ENCODE measurements at places on chromosomes 4 and X.

GRCh38 chr4:88976775-88977035 lies 80.3 kb downstream of the FAM13A start:
- DNase-seq: no peak

DNA sequence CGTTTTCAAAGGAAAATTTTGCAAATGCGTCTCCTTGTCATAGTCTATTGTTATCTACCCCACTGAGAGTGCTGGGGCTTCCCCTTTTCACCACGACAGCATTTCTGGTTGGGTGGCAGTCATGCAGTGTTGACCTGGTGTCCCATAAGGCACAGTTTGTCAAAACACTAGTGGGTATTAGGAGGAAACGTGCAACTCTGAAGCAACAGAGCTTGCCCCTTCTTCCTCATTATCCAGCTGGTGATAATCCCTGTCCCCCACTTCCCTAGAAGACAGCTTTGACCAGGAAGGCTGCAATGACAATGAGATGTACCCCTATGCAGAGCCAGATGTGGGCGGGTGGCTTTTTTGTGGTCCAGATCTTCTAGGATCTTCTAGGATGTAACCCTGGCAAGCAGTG lies 1.8 kb downstream of the TBC1D1 start:
- no peak for DNase-seq

DNA sequence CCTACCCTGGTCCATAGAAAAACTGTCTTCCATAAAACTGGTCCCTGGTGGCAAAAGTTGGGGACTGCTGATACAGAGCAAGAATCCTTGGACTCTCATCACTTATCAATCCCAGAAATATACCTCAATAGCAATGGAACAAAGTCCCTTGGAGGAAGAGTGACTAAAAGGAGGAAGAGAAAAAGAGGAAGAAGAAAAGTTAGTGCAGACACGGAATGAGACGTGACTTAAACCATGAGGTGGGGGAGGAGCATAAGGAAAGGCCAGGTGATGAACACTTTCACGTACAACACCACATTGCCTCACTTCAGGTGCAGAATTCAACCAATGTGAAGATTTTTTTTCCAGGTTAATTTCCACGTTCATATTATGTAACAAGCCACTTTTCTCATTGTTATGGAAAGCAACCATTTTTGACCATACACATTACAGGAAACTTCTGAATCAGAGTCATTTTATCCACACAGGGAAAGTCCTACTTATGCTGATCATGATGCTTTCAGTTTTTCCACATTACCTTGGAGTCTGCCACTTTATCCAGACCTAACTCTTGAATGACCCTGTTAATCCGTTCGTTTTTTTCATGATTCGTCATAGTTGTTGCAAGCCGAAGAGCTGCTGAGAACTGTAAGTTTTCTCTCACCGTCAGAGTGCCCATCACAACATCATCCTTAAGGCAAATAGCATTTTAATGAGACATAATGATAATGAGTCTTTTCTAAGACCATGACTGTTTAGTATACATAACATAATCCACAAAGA lies 27.7 kb downstream of the ABCG2 start:
- DNase-seq: no peak

GRCh38 chr4:2817701-2818350 lies 24.9 kb downstream of the SH3BP2 start:
- peak; percentile 37 for DNase-seq

- no peak for DNase-seq
These were observed 81.6 kb downstream of the GATB start for GRCh38 chr4:151679231-151679630.

DNA sequence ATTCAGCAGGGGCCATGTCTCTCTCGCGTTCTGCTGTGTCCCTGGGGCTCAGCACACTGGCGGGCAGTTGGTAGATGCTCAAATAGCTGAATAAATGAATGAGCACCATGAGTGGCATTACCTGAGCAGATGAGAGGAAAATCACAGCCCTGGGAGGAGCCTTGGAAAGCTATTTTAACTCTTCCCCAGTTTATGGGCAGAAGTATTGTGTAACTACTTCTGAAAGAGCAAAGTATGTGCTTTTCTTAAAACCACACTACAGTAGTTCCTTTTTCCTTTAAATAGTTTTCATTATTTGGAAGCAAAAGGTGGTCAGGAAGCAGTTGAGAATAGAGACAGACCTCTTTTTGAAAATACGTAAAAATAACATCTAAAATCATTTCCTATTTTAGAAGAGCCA lies 3.0 kb upstream of the PLAC1 start:
- DNase-seq: peak; percentile 29

DNA sequence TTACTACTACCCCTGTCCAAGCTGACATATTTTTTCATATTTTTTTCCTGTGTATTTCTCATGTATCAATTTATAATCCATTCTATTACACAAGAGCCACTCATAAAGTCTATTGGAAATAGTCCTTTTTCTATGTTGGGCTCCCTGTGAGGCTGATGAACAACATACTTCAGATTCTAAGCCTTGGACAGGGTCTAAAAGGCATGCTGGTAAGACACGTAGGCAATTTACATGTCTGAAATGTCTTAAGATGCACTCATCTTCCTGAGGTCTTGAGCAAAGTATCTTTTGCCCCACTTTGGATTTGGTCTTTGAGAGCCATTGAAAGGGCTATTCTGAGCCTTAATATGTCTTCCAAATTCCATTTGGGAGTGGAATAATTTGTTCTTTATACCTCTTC lies 31.8 kb downstream of the OCIAD1 start:
- peak; percentile 41 for DNase-seq

GRCh38 chr4:61318431-61318830 lies 118.3 kb downstream of the ADGRL3 start:
- DNase-seq: no peak

DNA sequence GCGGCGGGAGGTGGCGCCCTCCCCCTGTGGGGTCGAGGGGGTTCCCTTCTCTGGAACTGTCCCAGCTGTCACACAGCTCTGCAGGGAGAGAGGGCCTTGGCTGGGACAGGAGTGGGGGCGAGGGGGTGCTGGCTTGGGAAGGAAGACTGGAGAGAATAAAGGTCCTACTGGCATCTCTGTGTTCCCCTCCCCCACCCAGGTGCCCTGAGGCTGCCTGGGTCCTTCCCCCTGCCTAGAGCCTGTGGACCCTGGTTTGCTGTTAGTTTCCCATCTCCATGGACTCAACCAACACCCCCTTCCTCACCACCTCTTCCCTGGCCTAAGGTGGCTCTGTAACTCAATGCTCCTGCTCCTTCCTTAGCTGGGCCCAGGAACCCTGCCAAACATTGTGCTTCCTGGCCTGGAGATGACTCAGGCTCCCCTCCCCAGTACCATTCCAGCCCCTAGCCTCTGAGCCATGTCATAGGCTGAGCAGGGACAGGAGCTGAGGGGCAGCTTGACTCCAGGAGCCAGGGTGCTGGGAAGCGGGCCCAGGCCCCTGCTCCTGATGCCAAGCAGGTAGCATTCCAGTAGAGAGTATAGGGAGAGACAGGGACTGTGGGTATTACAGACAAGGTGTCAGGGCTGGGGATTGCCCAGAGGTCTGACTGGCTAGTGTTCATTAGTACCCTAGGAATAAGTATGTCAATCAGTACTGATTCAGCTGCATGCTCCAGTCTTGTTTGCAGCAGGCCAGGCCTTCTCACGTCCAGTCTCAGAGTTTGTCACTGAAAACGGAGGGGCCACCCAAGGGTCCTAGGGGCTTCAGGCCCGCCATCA lies 100.7 kb downstream of the EFNB1 start:
- DNase-seq: peak; percentile 81

DNA sequence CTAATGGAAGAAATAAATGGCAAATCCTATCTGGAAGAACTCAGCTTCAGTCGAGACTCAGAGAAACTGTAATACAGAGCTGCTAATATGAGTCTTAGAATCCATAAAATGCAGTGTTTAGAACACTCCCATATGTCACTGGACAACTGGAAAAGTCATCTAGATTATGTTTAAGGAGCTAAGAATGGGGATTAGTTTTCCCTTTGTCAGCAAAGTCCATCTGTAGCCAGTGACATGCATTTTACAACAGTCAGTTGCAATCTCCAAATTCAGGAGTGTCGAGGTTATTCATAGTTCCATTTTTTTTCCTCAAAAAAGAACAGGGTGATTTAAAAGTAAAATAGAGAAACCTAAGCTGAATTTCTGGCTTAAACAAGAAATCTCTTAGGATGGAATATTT lies 516.6 kb upstream of the GALNT7 start:
- DNase-seq: no peak

- peak; percentile 94 for DNase-seq
These were observed 36.3 kb upstream of the MYOZ2 start for GRCh38 chr4:119099227-119099810.

GRCh38 chr4:145315811-145316225 lies 135.4 kb upstream of the OTUD4 start:
- peak; percentile 64 for DNase-seq

DNA sequence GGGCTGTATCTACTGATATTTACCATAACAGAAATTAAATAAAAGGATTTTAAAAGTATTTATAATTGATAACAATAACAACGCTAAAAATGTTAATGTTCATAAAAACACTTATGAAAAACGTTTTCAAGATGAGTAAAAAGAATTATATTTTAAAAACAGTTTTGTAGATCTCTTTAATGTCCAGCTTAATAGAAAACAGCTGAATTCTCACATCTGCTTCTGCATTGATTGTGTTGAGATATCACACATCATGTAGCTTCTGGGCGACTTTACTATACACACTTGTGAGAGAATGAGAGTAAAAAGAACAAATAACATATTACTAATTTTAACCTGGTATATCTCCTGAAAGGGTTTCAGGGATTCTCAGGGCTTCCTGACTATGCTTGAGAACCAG lies 83.6 kb downstream of the NCAPG start:
- DNase-seq: no peak

DNA sequence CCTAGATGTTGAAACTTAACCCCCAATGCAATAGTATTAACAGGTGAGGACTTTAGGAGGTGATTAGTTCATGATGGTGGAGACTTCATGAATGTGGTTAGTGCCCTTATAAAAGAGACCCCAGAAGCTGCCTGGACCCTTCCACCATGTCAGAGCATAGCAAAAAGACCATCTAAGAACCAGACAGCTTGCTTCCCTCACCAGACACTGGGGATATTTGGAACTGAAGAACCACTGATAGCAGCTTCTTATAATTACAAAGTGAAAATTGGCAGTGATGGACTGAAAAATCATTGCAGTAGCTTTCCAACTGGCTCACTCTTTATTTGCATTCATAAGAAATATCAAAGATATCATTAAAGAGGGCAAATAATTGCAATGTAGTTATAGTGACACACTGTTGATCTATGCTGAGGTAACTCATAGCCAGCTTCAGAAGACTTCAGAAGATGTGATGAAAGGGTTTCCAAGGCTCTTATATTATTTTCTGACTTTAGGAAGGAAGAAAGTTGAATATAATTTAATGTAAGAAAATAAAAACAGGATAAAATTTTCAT lies 5.8 kb downstream of the RASSF6 start:
- no peak for DNase-seq

DNA sequence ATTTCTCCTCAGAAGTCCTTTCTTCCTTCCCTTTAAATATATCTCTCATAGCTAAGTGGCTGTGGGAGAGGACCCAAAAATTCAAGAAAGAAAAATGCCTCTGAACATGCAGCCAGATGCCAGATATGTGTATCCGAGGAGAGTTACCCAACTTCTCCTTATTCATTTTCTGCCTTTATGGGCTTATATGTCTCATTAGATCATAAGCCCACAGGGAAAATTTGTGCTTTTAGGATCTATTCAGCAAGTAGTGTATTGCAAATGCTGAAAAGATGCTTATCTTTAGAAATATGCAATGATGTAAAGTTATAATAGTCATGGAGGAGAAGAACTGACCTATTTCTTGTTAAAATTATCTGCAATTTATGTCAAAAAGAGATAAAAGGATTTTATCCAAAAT lies 371.8 kb upstream of the NOCT start:
- DNase-seq: peak; percentile 69

DNA sequence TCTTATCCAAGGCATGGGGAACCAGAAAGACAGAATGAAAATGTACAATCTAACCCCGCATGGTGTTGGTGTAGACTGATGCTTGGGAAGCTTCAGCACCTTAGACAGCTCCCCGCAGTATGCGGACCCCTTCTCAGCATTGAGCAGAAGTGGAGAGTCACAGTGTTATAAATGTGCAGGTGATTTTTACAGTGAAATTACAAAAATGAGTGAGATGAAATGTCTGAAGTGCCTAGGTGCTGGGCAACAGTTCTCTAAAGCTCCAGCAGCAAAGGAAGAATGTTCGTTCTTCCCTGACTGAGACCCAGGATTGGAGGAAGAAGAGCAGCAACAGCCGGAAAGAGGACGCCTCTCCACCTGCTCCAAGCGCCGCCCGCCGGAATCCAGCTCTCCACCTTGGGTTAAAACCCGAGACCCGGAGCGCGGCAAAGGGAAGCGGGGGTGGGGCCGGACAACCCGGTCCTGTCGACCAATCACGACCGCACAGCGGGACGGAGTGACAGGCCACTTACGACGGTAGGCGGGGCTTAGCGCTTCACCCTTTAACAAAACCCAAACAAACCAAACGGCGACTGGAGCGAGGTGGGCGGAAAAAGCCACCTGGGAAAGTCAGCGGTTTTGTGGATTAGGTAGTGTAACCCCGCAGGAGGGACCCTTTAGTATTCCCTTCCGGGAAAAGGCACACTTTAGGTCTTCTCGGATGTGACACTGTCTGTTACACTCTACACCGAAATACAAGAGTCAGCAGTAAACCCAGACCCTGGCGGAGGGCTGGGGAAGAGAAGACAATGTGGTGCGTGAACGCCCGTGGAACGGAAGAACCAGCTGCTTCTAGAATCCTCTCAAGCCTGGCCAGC lies at the start of gene GLRA3:
TSS of gene GLRA3 (minus strand) at position 403 of the 857 bp plus-strand sequence. CDS start 436 bp downstream, outside the sequence.
- peak; percentile 10 for DNase-seq

GRCh38 chrX:15056044-15056443 lies 182.8 kb downstream of the MOSPD2 start:
- no peak for DNase-seq

DNA sequence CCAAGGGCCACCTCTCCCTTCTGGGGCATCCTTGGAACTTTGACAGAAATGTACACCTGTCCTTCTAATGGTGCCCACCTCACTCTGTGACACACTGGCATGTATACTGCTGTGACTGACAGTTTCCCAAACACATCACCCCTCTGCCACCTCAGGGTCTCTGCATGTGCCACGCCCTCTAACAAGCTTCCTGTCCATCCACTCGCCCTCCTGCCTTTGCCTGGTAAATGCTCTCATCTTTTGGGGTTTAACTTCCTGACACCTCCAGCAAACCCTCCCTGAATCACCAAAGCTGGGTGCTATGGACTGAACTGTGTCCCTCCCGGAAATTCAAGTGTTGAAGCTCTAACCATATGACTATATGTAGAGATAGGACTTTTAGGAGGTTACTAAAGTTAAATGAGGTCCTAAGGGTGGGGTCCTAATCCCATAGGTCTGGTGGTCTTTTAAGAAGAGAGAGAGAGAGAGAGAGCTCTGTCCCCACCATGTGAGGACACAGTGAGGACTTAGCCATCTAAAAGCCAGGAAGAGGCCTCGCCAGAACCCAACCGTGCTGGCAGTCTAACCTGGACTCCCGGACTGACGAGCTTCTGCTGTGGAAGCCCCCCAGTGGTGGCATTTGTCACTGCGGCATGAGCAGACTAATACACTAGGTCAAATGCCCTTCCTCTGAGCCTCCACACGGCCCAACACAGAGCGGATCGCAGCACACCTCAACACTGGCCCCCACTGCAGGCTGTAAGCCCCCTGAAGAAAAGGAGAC lies 95.6 kb downstream of the AFAP1 start:
- peak; percentile 91 for DNase-seq
